Occipital lobe (tissue), 3 donors: ENCODE measurements at places on chromosomes 6 and 20. TPM values are rescaled to one million over a fixed set of nuclear protein-coding genes. Genes with fewer than 3 reads are reported as not detected.

Gene ZBTB46
- total RNA-seq = 21.5 TPM

Gene TREML1
- not detected for total RNA-seq

Gene PRR18
- 0.47 TPM for total RNA-seq

Gene CBFA2T2
- total RNA-seq = 24.3 TPM

Gene CLVS2
- 56.1 TPM for total RNA-seq

Gene ADIG
- not detected for total RNA-seq

Gene DEFB132
- total RNA-seq = not detected

DNA sequence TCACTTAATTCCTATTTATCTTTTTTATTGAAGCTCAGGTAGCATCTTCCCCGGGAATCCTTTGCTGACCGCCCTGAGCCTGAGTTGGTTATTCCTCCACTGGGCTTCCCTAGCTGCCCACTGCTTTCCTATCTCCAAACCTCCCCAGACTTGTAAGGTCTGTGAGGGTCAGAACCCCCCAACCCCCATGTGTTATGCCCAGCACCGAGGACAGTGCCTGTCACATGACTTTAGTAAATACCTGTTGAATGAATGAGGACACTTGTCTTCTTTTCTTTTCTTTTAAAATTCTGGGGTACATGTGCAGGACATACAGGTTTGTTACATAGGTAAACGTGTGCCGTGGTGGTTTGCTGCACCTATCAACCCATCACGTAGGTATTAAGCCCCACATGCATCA, 105.9 kb downstream of the UST start:
- no peak for DNase-seq

DNA sequence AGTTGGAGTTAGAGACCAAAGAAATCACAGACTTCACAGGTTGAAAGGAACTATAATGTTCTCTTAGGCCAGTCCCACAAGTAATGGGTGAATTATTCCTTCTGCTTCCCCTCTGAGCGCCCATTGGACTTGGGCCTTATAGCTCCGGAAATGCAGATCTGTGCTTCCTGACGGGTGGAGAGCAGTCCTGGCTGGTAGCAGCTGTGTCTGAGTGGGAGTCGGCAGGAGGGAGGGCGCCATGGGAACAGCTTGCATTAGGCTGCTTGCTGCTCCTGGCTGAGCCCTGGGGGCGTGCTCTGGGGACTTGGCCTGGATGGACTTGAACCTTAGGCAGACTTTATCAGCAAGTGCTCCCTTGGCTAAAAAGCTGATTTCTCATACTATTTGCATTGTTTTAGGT, 18.4 kb upstream of the NUP153 start:
- no peak for DNase-seq

GRCh38 chr6:40634429-40634828, 47.3 kb upstream of the LRFN2 start:
- DNase-seq = no peak
